ENCODE measurements at places on chromosomes 12 and 14.
A peak's percentile ranks its signal among the peaks of the same experiment; 100 is the strongest.

GRCh38 chr12:91922674-91923073 is 223.0 kb downstream of the BTG1 start:
- DNase-seq = no peak

- DNase-seq = no peak
Observed at GRCh38 chr12:15719230-15719629, 70.0 kb downstream of the EPS8 start.

DNA sequence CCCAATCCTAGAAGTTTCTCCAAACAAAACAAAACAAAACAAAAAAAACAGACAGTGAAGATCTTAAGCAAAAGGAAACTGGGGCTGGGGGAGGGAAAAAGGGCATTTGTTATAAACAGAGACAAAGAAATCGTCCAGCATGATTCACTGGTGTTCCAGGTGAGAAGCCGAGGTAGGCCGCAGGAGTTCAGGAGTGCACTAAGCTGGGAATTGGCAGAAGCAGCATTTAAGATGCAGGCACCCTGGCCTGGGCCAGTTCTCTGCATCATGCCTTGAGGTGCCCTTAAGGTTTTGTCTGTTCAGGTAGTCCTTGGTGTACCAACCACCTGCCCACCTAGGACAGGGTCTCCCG is 11.2 kb downstream of the TBX3 start:
- no peak for DNase-seq

GRCh38 chr12:97767347-97767746 is 304.7 kb downstream of the RMST start:
- no peak for DNase-seq

- no peak for DNase-seq
Observed at GRCh38 chr14:34056046-34056445, 105.2 kb upstream of the EGLN3 start.

DNA sequence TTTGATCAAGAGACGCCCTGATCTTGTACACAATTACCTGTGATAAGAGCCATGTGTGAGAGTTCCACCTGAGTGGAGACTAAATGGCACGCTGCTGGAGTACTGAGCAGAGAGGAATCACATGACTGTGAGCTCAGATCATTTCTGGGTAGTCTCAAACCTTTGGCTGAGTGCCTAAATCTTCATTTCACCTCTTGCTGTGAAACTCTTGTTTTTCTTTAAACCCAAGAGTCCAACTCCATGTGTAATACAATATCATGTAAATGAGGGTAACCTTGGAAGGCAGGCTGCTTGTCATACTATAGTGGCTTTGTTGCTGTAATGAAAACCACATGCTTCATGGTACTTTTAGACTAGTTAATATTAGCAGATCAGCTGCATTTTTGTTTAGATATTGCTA is 156.9 kb downstream of the CAND1 start:
- DNase-seq = no peak

- no peak for DNase-seq
Observed at GRCh38 chr12:108075561-108075960, 53.5 kb upstream of the WSCD2 start.

DNA sequence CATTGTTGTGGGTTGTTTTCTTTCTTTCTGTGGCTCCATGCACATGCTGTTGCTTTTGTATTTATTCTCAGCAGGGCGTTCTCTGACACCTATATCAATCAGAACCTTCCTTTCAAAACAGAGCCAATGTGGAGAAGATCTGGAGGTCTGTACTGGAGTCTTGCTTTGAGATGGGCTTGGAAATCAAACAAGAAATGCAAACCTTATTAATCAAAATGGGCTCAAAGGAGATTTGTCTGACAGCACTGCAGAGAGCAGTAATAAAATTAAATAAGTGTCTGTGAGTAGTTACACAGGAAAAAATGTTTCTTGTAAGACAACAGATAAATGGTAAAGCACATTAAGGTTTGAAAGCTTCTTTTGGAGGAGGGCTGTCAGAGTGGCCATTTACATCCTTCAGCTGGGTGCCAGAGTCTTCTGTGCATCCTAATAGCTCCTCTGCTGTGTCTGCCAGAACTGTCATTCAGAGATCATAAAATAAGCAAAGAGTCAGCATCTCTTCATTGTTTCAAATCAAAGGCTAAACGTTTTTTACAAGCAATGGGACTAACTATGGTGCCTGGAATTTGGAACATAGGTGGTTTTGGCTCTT is 414.3 kb downstream of the NAV3 start:
- DNase-seq = no peak

DNA sequence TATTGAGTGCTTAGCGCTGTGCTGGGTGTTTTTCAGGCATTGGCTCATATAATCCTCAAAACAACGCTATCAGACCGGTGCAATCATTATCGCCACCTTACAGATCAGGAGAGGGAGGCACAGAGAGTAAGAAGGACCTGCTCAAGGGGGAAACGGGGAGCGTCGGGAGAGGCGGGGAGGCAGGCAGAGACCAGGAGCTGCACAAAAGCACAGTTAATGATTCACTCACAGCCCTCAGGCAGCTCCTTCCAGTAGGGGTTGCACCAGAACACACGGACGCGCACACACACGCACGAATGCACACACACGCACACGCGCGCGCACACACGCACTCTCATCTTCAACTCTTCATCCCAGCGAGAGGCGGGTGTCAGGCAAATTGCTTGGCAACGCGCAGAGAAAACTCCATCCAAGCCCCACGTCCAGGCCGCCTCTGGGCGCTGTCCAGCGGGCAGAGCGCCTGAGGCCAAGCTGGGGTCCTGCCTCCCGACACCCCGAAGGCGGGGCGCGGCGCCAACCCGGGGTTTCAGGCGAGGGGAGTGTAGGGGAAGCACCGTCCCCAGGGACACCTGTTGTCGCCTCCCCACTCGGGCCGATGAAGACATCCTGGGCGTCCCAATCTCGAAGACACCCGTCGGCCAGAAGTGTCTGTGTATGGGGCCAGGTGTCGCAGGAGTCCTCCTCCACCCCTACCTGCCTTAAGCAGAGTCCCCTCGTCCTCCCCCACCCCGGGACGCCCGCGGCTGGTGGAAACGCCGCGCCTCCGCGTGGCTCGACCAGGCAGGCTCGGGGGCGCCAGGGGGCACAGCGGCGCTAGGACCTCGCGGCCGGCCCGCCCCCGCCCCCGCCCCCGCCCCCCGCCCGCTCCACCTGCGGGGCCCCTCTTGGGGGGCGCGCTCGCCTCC is 35.5 kb upstream of the STON2 start:
- DNase-seq = peak; percentile 75

- DNase-seq = no peak
Observed at GRCh38 chr12:9669534-9669933, at the start of gene CLEC2D. TSS of gene CLEC2D (plus strand) at chr12:9669713. CDS start at chr12:9669735, 22 bp downstream.

DNA sequence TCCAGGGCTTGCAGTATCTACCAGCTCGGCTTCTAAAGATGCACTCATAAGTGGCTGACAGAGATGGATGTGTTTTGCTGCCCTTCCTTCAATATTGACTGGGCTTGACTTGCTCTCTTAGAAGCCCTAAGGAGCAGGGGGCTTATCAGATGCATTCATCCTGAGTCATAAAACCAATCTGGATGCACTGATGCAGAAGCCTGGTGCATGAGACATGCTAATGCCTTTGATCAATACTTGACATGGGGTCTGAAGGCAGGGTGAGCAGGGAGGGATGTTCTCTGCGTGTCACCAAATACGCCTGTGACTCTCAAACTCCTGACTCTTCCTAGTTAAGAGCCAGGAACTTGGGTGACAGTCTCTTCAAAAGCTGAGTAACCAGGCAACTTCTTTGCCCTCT is 77.8 kb upstream of the HSPB8 start:
- DNase-seq = peak; percentile 47

- no peak for DNase-seq
Observed at GRCh38 chr12:80299976-80300375, 144.1 kb upstream of the PTPRQ start.

DNA sequence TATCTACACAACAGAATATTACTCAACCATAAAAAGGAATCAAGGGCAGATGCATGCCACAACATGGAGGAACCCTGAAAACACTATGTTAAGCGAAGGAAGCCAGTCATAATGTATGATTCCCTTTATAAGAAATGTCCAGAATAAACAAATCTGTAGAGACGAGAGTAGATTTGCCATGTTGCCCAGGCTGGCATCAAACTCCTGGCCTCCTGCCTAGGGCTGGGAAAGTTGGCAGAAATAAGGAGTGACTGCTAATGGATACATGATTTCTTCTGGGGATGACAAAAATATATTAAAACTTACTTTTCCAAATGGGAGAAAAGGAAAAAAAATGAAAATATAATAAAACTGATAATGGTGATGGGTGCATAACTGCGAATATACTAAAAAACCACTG is 10.9 kb downstream of the CLIP1 start:
- no peak for DNase-seq

- DNase-seq = no peak
Observed at GRCh38 chr14:100127853-100128455, 31.5 kb downstream of the DEGS2 start.

DNA sequence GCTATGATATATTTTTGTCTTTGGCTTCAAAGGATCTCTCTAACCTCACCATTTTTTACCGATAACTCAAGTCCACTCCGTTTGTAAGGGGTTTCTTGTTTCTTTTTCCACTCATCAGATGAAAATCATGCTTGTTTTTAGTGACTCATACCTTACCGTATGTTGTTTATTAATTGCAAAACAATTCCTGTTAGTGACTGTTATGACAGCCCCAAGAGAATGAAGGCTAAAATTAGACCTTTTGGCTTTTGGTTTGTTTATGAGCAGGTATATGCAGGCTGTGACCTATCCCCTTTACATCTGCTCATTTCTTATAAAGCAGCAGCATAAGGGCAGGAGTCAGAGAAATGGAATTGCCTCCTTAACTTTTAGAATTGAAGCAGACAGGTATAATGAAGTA is 319.8 kb downstream of the CEP128 start:
- DNase-seq = no peak

DNA sequence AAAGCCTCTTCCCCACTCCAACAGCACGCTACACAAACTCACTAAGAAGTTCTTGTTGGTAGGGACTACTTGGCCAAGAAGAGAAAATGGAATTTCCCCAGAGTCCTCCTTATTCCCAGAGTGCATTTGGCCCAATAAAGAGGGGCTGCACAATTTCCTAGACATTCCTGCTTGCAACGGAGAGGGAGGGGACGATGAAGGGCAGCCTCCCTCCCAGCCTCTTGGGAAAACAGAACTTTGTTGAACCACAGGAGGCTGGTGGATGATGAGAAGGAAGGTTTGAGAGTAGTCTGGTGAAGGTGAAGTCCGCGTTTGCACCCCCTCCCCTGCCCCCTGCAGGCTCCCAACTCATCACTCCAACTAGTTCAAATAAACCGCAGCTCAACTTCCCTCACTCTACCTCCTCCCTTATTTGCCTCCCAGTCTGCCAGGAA is 19.1 kb upstream of the TBX3 start:
- DNase-seq = peak; percentile 82

GRCh38 chr14:64324895-64325294 is 30.7 kb upstream of the ESR2 start:
- no peak for DNase-seq

DNA sequence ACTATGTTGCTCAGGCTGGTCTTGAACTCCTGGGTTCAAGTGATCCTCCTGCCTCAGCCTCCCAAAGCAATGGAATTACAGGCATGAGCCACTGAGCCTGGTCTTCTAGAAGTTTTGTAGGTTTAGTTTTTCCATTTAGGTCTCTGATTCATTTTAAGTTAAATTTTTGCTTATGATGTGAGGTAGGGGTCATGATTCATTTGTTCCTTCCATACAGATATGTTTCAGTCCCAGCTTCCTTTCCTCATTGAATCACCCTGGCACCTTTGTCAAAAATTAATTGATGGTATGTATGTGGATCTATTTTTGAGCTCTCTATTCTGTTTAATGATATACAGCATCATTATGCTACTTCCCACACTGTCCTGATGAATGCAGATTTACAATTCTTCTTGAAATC is 25.6 kb upstream of the CABP1 start:
- DNase-seq = no peak

DNA sequence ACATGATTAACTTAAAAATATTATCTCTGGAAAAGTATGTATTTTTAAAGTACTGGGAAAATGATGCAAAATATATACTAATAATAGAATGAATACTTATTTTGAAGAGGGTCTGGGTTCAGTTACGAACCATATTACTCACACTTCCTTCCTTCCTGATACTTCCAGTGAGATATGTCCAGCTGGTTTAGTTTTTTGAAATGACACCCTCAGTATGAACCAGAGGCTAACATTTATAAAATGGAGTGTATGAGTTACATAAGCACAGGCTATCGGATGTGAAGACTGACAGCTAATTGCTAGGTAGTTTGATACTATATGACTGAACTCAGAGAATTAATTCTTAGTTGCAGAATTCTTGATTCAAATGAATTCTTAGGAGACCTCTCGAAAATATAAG is 122.9 kb downstream of the OTOGL start:
- no peak for DNase-seq

- no peak for DNase-seq
Observed at GRCh38 chr14:73272393-73272792, 35.1 kb downstream of the PAPLN start.

DNA sequence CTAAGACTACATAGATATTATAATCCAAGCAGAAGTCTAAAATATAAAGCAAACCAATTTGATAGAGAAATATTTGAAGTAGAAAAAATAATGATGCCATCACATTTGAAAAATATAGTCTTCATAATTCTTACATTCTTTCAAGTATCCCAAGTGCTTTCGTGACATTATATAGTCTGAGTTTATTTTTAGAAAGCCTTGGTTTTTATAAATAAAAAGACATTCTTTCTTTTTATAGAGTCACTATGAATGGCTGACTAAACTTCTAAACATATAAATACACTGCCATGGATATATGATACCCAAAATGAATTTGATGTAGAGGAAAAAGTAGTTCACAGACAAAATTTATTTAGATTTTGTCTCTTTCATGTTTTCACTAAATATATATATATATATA is 135.1 kb upstream of the PDZRN4 start:
- no peak for DNase-seq

DNA sequence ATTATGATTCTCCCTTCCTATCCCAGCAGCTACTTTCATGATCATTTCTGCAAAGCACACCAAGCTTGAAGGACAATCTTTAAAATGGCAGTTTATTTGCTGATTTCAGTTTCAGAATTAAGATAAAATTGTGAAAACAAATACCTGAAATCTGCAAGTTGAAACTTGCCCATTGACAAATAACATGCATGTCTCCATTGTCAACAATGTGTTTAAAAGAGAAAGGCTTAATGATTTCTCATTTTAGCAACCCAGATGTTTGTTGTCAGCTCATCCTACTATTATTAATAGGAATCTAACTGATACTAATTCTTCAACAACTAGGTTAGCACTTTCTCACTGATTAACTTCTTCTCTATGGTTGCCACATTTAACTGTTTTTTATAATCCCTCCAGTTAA is 474.6 kb downstream of the PRKD1 start:
- no peak for DNase-seq
